ENCODE measurements at places on chromosomes 1 and 21.

DNA sequence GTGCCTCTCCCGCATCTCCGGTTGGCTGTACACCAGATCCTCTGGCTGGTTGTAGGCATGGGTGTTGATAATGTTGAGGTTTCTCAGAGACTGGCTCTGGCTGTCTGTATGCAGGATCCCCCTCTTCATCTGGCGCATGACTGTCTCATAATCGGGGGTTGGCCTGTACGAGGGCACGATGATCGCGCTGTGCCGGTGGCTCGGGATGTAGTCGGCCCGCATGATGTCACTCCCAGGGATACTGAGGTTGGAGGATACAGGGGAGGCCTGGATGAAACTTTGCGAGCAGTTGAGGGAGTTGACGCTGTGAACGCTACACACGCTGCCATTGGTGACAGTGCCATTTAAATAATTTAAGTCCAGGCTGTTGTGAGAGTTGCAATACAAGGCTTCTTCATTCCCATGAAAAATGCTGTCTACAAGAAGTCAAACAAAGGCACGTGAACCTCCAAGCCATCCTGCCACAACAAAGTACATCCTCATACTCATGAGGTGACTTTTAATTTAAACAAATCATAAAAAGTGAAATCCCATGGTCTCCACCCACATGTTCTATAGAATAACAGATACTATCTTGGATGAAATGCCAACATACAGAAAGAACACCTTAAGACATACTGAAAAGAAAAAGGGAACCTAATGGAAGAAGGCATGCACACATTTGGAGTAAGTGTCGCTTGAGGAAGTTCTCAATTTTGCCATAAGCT, 103.6 kb downstream of the SMYD2 start:
- no peak for DNase-seq

DNA sequence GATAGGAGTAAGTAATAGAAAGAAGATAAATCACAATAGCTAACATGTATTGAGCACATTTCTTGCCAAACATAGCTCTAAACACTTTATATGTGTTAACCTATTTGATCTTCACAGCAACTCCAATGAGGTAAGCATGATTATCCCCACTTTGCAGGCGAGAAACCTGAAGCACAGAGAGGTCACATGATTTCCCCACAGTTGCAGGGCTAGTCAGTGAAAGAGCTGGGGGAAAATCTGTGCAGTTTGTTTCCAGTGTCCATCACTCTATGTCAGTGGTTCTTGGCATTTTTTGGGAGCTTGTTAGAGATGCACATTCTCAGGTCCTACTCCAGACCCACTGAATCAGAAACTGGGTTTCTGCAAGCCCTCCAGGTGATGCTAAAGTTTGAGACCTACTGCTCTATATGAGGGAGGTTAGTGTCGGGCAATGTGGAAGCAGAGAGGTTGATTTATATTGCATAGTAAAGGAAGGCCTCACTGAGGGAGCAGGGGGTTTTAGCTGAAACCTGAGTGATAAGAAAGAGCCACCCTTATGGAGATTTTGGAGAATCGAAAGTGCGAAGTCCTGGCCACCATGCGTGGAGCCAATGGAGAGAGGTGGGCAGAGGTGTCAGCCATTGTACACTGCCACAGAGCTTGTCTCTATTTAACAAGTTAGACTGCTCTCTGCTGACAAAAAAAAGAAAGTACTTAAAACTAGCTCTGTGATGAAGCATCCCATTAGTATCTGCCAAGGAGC, 20.9 kb downstream of the MCOLN3 start:
- DNase-seq, result peak; percentile 49

- no peak for DNase-seq
These were observed 456.0 kb upstream of the PKN2 start for GRCh38 chr1:88228114-88228513.

GRCh38 chr1:19400192-19400611, 85.1 kb downstream of the CAPZB start:
- DNase-seq, result no peak

- DNase-seq, result no peak
These were observed 186.1 kb upstream of the MAP1LC3C start for GRCh38 chr1:242184955-242185354.

GRCh38 chr1:16927711-16928485, 6.2 kb downstream of the CROCC start:
- no peak for DNase-seq

GRCh38 chr1:83827741-83828140, 171.2 kb downstream of the TTLL7 start:
- DNase-seq, result no peak

- DNase-seq, result peak; percentile 53
These were observed 27.8 kb upstream of the RNF187 start for GRCh38 chr1:228459091-228459993.

DNA sequence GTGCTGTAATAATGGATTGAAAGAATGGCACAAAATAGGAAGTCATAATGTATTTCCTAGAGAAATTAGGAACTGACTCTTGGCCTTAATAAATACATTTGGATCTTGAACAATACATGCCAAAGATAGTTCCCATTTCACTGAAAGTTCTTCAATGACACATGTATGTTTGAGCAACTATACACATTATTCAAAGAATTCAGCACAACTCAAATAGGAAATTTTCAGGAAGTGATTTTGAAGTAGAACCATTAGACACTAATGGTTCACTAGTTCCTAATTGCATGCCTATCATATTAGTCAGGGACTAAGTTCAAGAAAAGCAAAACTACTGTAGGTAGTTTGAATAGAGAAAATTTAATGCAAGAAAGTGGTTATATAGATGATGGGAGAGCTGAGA, 404.7 kb downstream of the LMO4 start:
- no peak for DNase-seq

GRCh38 chr1:229086091-229086490, 184.8 kb upstream of the RAB4A start:
- DNase-seq, result no peak

DNA sequence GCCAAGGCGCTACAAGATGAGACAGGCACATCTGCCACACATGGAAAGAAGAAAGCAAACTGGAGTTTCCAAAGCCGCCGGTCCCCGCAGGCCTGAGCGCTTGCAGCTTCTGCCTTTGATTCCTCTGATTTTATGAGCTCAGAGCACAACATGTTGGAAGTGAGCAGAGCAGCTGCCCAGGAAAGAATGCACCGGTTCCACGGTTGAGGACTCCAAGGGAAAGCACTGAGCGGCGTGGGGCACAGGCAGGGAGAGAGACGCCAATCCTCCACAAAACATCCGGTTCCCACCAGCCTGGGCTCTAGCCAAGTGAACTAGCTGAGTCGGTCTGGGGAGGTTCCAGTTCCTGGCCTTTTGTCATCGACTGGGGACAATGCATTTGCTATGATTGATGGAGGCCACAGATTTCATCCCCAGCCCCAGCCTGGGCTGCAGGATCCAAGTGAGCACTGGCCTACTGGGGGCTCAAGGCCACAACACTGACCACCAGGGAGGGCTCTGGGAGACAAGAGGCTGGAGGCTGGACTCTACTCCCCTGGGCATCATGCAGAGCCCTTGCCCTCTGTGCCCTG, 253.1 kb upstream of the IRF2BP2 start:
- DNase-seq, result no peak

DNA sequence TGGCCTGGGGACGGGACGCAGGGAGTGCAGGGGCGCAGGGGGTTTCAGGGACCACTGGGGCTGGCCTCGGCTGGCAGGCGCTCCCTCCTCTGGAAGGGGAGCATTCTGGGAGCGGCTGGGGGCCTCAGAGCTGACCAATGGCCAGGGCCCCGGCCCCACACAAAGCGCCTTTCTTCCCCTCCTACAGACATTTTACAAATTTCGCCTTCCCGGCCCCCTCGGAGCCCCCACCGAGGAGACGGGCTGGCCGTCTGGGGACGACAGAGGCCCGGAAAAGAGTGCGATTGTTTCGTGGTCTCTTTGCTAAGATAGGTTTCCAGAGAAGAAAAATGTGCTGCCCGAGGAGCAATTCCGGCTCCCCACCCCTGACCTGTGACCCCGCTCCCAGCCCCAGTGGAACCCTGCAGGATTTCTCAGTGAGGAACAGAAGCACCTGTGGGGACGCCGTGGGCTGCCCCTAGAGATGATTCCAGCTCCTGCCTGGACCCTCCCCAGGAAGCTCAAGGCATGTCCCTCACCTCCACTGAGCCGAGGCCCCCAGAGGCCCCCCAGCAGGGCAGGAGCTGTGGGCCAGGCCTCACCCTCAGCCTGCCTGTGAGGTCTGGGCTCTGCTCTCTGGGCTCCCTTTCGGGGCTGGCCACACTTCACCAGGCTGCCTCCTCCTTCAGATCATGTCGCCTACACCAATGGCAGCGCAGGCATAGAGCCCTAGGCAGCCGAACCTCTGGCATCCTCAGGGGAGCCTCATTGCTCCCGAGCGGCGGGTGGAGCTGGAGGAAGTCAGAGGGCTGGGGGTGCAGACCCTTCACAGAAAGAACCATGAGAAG, 15.0 kb upstream of the PLEKHG5 start:
- DNase-seq, result no peak

GRCh38 chr1:230861970-230862595, 6.2 kb downstream of the C1orf198 start:
- DNase-seq, result no peak

GRCh38 chr1:8062861-8063260, 36.8 kb upstream of the ERRFI1 start:
- DNase-seq, result no peak

DNA sequence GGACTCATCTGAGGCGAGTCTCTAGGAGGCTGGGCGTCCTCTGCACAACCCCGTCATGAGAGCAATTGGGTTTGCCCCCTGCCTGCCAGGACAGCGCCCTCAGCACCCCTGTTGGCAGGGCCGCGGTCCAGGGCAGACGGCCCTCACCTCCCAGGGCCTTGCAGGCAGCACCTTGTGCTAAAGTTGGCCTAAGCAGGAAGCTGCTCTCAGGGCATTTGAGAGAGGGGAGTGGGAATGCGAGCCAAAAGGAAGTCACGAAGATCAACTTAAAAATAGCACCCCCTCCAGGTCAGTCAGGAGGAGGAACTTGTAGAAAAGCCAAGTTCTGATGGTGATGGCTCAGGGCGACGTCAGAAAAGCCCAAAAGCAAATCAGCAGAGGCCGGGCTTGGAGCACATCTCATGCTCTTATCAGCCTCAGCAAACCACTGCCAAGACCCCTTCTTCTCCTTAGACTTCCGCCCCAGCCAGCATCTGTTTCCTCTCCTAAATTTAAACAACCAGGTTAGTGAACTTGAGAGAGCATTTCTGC, 12.6 kb upstream of the ADORA3 start:
- peak; percentile 40 for DNase-seq

- DNase-seq, result no peak
These were observed 69.2 kb downstream of the SCCPDH start for GRCh38 chr1:246793356-246793896.

GRCh38 chr1:83067954-83068353, 931.0 kb downstream of the TTLL7 start:
- no peak for DNase-seq

DNA sequence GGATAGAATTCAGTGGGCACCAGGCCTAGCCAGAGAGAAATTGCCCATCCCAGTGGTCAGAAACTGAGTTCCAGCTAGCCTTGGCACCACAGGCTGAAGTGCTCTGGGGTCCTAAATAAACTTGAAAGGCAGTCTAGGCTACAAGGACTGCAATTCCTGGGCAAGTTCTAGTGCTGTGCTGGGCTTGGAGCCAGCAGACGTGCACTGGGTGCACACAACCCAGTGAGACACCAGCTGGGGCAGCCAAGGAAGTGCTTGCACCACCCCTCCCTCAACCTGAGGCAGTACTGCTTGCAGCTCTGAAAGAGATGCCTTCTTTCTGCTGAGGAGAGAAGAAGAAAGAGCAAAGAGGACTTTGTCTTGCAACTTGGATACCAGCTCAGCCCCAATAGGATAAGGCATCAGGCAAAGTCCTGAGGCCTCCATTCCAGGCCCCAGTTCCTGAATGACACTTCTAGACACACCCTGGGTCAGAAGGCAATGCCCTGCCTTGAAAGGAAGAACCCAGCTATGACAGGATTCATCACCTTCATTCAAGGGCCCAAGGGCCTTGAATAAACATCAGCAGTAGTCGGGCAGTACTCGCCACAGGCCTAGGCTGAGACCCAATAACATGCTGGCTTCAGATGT, 55.1 kb downstream of the OVGP1 start:
- DNase-seq, result no peak

- DNase-seq, result peak; percentile 2
These were observed 207.1 kb downstream of the NUF2 start for GRCh38 chr1:163528710-163529348.

GRCh38 chr1:91553177-91553591, 52.5 kb downstream of the CDC7 start:
- no peak for DNase-seq

DNA sequence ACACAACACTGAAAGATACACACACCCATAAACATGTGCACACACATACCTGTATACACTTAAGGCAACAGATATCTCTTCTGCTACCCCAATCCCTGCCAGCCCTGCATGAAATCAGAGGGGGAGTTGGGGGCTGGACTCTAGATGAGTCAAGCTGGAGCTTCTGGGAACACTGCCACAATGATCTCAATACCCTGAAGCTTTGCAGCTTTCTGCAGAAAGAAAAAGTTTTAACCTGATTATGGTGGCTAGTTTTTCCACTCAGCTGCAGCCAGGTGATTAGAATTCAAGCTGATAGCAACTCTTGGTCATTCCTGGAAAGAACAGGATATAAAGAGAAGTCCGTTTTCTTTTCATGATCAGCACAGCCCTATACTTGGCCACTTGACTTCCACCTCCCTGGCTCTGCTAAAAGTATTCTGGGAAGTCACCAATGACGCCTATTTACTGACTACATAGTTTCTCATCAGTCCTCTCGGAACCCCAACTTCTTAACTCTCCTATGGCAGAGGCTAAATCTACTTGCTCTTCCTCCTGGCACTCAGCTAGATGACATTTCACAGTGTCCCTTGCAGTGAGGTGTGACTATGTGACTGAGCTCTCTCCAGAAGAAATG, 20.7 kb upstream of the DNASE2B start:
- DNase-seq, result no peak

DNA sequence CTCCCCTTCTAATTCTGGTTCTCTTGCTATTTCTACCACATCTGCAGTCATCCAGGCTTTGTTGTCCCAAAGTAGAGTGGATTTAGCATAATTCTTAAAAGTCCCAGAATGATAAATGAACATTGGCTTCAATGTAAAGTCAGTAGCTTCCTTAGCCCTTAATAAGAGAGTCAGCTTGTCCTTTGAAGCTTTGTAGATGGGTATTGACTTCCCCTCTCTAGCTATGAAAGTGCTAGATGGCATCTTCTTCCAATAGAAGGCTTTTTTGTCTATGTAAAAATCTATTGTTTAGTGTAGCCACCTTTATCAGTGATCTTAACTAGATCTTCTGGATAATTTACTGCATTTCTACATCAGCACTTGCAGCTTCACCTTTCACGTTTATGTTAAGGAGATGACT, 181.4 kb upstream of the B3GALT2 start:
- DNase-seq, result peak; percentile 2

GRCh38 chr1:165837838-165838364, 10.5 kb downstream of the UCK2 start:
- DNase-seq, result no peak

DNA sequence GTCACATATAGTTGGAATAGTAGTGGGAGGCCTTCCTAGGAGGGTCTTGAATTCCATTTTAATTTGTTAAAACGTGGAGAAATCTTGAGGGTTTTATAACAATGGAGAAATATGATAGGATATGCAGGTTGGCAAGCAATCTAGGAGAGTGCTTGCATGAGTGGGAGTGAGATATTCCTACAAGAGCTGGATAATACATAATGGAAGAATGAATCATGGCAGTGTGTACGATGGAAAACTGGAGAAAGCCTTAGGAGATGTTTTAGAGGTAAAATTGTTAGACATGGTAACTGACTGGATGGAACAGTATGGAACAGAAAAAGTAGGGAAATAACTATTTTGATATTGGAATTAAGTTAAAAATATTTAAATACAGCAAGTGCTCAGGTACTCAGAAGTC, 352.4 kb downstream of the PTBP2 start:
- no peak for DNase-seq
